ENCODE measurements at places on chromosomes 4 and X.

GRCh38 chr4:151432654-151433053 lies 23.7 kb downstream of the FHIP1A start:
- no peak for DNase-seq

DNA sequence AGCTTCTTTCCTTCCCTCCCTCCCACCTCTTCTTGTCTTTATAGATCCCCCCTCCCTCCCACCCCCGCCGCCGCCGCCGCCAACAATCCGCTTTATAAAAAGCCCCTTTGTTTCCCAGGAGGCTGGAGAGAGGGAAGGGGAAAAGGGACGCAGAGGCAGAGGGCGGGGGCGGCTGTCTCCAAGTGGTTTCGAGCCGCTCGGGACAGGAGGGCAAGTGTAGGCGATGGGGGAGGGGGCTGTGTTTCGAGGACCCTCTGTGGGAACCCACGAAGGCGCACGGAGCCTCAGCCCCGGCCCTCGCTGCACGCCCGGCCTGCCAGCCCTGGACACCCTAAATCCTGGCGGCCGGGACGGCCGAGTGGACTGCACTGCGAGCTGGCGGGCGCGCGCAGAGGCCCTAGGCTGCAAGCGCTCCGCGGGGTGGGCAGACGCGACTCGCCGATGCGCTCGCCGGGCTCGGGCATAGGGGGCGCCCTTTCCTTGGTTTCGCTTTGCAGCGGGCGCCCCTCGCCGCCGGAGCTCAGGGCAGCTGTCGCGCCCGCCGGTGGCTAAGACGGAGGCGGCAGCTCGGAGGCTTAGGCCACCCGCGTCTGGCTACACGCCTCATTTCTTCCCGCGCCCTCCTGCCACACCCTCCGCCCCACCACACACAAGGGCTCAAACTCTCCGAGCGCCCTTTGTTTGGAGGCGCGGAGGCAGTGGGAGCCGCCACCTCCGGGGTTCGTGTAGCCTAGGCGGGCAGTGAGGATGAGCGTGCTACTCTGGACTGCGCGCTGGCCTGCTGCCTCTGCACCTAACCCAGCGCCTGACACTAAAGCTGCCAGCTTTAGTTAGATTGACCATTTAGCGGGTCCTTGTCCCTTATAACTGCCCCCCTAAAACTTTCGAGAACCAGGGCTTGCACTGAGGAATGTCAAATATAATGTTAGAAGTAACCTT lies 2.2 kb downstream of the MAMLD1 start:
- peak; percentile 68 for DNase-seq

GRCh38 chr4:109390115-109390768 lies 43.4 kb upstream of the SEC24B start:
- DNase-seq: no peak

- no peak for DNase-seq
Measured at GRCh38 chr4:107166873-107167450, 130.8 kb upstream of the DKK2 start.

DNA sequence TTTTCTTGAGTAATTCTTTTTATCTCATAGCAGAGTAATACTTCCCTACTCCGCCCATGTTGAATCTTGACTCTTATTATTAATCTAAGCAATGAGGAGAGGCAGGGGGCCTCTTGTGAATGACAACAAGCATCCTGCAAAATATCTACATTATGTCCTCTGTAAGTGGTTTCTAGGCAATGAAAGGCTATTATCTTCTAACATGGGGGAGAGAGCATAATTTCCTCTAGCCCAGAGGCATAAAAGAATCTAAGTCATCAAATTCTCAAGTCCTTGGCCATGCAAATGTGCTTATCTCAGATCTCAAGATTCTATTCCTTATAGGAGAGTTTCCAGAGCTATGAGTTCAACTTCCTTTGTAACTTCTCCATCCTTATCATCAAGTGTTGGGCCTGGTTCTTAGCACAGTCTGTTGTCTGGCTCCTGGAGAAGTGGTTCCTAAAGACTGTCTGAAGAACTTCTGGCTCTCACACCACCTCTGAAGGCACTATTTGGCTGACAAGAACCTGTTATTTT lies 423.1 kb upstream of the INTU start:
- DNase-seq: no peak

DNA sequence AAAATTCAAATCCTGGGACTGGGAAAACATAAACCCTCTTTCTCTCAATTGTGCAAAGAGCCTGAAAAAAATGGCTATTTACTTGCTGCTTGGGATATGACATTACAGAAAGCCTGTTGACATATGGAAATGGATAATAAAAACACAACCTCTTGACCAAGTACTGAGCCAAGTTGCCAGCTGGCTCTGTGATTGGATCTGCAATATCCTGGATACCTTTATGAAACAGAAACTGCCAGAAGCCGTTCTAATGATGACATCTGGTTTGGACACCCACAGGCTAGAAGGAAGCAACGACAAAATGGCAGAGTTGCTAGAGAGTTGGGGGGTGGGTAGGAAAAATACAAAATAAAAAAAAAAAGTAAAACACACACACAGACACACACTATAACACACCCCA lies 481.4 kb downstream of the FAT4 start:
- DNase-seq: no peak

GRCh38 chr4:2858451-2859217 lies 15.0 kb downstream of the ADD1 start:
- no peak for DNase-seq

GRCh38 chr4:27176400-27176799 lies 315.8 kb downstream of the STIM2 start:
- DNase-seq: no peak

- no peak for DNase-seq
Measured at GRCh38 chr4:26764231-26764630, 96.4 kb upstream of the STIM2 start.

DNA sequence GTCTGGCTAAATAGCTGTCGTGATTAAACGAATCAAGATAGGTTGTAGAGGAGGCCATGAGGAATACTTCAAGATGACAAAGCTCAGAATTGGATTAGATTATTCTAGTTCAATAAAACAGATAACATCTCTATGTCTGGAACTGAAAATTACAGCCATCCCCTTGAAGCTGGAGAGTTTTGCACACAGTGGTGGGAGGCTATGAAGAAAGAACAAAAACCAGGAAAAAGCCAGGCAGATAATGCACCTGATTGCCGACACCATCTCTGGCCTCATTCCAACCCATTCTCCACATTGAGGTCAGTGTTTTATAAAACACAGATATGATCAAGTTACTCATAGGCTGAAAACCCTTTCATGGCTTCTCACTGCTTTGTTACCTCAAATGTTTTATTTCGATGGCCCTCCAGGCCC lies 188.3 kb downstream of the RASL11B start:
- DNase-seq: no peak

- DNase-seq: no peak
Measured at GRCh38 chr4:36242629-36243354, 1.5 kb downstream of the ARAP2 start.

DNA sequence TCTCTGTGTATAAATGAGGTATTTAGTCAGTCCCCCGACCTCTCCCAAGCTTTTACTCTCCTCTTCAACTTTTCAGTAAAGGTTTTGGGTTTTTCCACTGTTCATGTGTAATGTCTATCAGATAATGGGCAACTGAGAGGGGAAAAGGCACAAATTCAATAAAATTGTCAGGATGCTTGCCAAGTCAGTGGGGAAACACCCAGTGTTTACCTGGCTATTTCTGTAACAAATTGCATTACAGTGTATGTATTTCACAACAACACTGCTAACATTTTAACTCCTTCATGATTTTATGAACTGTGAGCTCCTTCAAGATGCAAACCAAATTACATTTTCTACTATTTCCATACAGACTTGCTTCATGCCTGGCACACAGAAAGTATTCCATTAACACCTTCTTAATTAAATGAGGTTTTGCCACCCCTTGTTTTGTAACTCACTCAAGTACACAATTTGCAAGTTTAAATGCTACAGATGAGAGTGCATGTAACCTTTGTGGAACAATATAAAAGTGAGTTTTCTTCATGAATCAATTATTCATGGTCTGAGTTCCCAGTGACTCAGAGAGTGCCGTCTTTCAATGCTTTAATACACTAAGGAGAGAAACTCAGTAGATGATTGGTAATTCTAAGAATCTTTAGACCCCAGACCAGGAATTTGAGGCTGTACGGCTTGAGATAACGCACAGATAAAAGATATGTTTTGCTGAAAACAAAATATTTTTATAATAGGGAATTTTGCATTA lies 149.8 kb upstream of the TLL1 start:
- DNase-seq: no peak

- no peak for DNase-seq
Measured at GRCh38 chr4:78166622-78167021, 109.5 kb downstream of the FRAS1 start.

- no peak for DNase-seq
Measured at GRCh38 chr4:137946453-137947174, 295.5 kb downstream of the SLC7A11 start.

DNA sequence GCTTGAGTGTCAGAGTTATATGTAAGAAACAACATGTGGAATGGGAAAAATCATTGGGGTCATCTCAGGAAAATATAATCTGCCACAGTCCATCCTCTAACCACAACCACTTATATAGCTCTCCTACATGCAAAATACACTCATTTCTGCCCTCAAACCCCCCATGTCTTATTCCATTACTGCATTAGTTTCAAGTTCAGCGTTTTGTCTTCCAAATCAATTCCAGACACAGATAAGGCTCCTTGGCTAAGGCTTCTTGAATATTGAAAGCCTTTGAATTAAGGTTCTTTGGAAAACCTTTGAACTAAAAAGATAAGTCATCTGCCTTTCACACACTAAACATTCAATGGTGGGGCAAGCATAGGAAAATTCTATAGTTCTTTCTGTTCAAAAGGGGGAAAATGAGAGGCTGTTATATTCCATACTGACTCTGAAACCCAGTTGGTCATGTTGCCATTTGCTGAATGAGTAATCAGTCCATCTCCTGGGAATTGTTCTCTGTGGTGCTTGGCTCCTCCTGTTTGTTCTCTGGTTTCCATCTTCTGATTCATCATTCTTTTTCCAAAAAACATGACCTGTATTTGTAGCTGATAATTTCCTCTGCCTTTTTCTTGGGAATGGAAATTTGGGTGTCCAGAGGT lies 218.7 kb downstream of the BMPR1B start:
- DNase-seq: no peak

DNA sequence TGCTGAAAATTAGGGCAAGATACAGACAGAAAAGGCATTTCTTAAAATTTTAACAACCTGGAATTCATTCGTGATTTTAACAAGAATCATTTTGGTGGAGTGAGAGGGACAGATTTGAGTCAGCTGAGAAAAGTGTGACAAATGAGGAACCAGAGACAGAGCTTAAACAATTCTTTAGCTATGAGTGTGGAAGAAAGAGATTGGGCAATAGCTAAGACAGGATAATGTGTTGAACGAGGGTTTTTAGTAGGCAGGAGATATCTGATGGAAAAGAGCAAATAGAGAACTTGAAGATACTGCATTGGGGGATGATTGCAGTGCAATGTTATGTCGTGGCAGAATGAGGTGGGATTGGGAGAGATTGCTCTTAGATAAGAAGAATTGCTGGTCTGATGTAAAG lies 164.2 kb upstream of the SPRY1 start:
- DNase-seq: no peak

- DNase-seq: no peak
Measured at GRCh38 chr4:663046-663437, 11.0 kb downstream of the ATP5ME start.

DNA sequence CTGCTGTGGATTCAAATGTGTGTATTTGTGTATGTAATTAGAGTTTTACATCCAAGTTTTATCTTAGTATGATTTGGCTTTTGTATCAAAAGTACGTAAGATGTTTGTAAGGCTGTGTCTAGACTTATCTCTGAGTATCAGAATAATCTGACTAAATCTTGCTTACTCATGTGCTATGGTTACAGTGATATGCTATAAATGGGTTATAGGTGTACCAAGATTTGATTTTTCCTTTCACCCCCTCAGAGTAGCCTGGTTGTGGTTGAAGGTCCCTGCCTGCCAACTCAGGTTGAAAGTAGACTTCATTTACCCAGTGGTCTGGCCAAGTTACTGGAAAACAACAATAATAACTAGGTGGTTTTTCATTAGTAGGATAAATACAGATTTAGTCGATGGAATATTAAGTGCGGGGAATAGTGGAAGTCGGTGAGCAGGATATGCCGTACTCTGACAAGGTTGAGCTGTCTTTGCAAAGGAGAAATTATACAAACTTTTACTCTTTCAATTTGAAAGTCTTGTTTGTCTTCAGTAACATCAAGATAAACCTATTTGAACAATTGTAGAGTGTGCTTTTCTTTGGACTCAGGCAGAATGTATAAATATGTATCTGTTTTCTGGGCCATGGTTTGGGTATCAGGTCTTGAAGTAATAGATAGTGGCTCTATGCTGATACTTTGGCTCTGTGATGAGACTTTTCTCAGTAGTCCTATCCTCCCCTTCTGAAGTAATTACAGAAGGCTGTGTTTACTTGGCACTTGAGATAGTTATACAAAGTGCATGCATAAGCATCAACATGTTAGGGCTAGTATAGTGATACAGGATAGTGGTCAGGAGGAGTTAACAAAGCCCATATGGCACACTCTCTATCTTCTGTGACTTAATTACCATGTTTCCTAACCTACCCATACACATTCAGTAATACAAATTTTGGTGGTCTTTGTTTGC lies 23.7 kb downstream of the BMP2K start:
- DNase-seq: no peak

GRCh38 chr4:174627473-174627872 lies 105.2 kb upstream of the HPGD start:
- DNase-seq: no peak

DNA sequence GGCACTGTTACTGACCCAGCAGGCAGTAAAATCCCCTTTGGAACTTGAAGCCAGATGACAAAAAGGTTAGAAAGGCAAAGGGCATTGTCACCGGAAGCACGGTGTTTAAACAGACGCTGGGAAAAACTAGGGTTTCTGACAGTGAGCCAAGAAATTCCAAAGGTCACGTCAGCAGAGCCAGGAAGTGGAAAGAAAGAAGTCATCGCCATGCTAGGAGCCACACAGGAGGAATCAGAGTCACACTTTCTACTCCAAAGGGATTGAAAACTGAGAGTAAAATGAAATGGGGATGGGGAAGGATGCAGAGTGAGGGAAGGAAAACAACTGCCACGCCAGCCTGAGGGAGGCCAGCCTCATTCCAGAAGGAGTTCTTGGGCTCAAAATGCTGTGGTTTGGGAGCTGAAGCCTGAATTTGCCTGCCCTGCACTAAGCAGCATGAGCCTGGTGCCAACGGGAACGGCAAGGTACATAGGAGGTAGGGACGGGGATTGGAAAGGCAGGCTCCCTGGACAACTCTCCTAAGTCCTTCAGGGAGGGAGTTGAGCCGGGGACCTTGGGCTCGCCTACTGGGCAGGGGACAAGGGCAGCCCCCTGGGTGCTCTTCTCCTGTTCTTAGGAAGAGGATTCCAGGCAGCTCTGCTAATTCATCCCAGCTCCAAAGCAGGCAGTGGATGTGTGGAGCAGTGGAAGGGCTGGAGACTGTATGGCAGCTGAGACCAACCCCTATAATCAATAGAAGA lies 66.8 kb downstream of the SOWAHB start:
- no peak for DNase-seq

DNA sequence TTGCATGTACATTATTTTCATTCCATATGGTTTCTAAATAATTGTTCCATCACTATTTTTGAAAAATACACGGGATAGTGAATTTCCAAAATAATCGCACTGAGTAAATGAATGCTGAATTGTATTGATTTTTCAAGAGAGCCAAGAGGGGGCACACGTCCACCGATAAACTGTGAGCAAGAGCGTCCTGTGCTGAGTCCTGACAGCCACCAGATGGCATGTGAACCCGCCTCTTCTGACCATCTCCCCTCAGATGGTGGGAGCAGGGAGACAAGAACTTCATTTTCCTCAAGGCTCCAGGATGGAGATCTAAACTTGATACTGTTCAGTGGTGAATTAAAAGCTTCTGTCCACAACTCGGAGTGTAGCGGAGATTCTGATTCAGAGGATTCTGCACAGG lies 30.6 kb upstream of the IL9R start:
- DNase-seq: peak; percentile 39

- DNase-seq: no peak
Measured at GRCh38 chr4:77593101-77593500, 12.5 kb upstream of the CXCL13 start.
